ENCODE measurements at places on chromosomes 12 and 14.

DNA sequence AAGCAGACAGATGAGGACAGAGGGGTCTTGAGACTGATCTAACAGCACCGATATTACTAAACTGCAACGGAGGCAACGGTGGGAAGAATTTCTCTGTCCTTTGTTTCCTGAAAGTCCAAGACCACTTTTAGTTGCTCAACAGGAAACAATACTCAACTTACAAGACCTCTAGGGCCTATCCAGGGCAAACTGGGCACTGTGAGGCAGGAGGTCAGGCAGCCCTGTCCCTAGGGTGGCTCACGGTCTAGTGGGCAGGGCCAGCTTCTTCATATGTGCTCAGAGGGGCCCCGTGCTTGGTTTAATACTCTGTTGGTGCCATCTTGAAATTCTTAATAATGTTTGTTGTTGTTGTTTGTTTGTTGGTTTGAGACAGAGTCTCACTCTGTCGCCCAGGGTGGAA lies 14.2 kb downstream of the SSH1 start:
- no peak for DNase-seq

- DNase-seq, result no peak
Measured at GRCh38 chr12:70966046-70966445, 45.5 kb upstream of the PTPRR start.

DNA sequence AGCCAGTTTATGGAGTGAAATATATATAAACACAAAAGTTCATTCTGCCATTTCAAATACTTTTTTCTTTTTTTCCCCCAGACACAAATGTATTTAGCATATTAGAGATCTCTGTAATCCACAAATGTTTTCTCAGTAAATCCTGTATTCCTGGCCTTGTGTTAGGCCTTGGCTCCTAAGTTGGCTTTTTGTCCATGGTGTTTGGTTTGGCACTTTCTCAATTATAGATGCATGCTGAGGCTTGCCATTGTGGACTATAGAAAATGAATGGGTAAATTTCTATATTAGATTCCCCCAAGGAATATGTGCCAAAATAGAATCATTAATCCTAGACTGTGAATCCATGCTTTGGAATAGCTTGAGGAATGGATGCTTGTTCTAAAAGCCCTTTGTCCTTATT lies 17.0 kb downstream of the RIC8B start:
- DNase-seq, result no peak

- DNase-seq, result no peak
Measured at GRCh38 chr14:72913809-72914208, 12.5 kb upstream of the DCAF4 start.

GRCh38 chr12:47686645-47687240 lies 19.1 kb downstream of the RPAP3 start:
- peak; percentile 26 for DNase-seq

GRCh38 chr12:103928682-103929045 lies 1.5 kb upstream of the HSP90B1 start:
- peak; percentile 29 for DNase-seq

GRCh38 chr14:70317969-70318634 lies 41.4 kb downstream of the COX16 start:
- peak; percentile 77 for DNase-seq

- DNase-seq, result no peak
Measured at GRCh38 chr14:51564986-51565604, 86.6 kb upstream of the FRMD6 start.

DNA sequence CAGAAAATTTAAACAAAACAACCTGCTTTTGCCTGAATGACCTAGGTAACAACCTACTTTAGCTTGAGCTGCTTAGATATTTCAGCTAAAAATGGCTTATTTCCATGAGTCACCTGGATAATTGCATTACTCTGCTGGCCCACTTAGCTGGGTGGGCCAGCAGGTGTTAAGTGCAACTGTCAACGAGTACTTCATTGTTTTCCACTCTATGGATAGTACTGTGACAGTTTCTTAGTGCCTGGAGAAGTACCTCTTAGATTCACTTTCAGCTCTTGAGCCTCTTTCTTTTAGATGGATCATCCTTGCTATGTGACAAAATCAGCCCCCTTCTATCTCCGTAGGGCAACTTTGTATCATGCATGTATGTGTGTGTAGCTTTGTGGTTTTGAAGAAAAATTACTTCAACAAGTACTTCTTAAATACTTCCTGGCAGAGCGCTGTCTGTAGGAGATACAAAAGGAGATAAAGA lies 368.2 kb upstream of the ATP2B1 start:
- DNase-seq, result no peak

DNA sequence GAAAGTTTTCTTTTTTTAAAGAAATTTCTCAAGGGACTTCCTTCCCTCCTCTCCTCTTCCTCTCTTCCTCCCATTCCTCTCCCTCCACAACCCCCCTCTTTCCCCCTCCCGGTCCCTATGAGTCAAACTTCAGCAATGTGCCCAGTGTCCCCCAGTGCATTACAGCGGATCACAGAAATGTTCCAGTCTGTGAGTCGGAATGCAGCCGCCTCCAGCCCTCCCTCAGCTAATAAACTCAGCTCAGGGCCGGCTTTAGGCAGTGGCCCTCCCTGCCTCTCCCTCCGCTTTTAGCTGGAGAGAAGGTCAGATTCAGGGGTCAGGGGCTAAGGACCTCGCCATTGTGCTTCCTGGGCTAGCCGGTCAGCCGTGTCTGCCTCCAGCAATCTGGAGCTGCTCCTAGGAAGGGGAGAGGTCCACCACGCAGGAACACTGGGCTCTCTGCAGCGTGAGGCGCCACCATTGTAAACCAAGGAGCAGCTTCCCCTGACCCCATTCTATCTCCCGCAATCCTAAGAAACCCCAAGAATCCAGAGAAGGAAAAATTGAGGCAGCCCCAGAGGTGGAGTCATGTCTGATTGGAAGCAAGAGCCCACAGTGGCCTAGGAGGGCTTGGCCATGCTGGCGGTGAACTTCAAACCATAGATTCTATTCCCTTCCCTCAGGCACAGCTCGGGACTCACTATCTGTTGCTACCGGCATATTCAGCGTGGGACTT lies 1.1 kb upstream of the HDAC7 start:
- DNase-seq, result peak; percentile 90

DNA sequence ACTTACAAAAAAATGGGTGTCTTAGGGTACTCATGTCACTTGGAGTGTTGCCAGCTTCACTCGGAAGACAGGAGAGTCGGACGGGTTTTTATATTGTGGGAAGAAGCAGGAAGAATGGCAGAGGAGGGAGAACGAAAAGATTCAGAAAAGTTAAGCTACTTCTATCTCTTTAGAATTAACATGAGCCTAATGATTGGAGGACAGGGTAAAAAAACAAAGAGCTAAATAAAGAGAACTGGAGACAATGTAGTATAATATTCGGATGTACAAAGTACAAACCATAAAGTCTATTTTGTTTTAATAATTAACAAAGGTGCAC lies 43.9 kb downstream of the EFCAB11 start:
- DNase-seq, result no peak

DNA sequence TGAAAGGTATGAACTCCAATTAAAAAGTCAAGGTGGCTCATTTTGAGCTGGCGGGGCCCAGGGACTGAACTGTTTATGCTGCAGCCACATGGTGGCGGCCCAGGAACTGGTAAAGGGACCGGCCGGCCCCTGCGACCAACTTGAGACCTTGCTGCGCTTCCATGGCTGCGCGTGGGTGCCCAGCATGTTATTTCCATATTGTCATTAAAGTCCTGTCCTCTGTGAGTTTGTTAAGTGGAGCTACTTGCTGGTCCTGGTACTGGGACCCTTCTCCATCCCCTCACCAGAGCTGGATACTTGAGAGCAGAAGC lies 62.3 kb downstream of the BEGAIN start:
- no peak for DNase-seq

GRCh38 chr12:107339487-107339886 lies 246.1 kb upstream of the CRY1 start:
- DNase-seq, result no peak

DNA sequence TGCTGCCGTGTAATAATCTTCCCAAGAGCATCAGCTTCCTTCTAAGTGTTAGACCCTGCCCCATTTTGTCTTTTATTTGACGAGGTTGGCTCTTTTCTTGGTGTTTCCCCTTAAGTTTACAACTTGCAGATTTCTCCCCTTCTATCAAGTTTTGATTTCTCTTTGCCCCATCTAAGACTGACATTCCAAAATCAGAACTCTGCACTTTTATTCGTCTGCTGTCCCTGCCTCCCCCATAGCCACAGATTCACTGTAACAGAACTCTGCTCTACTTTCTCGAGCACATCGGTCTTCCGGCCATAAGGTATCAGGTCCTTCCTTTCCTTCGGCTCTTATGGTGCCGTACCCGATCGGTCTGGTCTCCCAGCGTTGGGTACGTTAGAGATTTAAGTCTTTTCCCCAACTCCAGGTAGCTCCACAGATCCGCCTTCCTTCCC lies 563 bp downstream of the DCP1B start:
- DNase-seq, result peak; percentile 60

- peak; percentile 60 for DNase-seq
Measured at GRCh38 chr14:74955229-74956026, at the start of gene PGF. TSS of gene PGF (minus strand) at chr14:74955597. CDS start at chr14:74955242, 355 bp downstream.

GRCh38 chr12:7162691-7163114 lies 26.8 kb upstream of the PEX5 start:
- DNase-seq, result peak; percentile 90

- no peak for DNase-seq
Measured at GRCh38 chr14:65976761-65977404, 509.3 kb upstream of the CCDC196 start.

GRCh38 chr12:27535318-27535717 lies 11.3 kb downstream of the PPFIBP1 start:
- no peak for DNase-seq

DNA sequence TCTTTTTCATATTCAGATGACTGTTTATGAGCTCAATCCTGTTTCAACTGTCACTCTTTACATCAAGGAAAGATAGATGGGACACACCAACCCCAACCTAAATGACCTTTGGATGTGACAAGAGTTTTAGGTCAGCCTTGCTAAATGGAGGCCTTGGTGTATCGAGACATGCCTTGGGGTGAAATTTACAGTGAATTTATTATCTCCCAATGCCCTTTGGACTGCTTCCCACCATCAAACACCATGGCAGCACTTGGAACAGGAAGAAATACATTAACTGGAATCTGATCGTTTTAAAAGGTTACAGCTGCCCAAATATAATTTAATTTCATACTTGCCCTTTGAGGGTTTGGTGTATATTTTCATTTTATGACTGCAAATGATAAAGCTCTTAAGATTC lies 327.6 kb downstream of the SOX5 start:
- peak; percentile 21 for DNase-seq

- no peak for DNase-seq
Measured at GRCh38 chr12:86772696-86773095, 516.5 kb upstream of the MGAT4C start.

- no peak for DNase-seq
Measured at GRCh38 chr12:123387508-123388176, 3.7 kb downstream of the KMT5A start.

DNA sequence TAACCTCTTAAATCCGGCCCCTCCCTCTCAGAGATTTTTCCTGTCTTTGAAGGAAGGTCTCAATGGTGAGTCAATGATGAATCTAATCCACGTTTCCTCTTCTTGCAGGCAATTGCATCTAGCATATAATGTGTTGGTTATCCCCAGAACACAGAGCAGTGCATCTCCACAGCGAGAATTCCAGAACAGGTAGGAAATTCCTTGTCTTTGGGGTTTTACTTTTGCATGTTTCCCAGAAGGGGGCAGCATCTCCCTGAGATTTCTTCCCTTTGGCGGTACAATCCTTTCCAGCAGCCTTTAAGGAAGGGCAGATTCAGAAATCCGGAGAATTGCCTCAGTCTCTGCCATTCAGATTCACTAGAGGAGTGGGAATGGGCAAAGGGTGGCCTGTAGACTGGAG lies 128.0 kb downstream of the KCNA5 start:
- DNase-seq, result peak; percentile 78

DNA sequence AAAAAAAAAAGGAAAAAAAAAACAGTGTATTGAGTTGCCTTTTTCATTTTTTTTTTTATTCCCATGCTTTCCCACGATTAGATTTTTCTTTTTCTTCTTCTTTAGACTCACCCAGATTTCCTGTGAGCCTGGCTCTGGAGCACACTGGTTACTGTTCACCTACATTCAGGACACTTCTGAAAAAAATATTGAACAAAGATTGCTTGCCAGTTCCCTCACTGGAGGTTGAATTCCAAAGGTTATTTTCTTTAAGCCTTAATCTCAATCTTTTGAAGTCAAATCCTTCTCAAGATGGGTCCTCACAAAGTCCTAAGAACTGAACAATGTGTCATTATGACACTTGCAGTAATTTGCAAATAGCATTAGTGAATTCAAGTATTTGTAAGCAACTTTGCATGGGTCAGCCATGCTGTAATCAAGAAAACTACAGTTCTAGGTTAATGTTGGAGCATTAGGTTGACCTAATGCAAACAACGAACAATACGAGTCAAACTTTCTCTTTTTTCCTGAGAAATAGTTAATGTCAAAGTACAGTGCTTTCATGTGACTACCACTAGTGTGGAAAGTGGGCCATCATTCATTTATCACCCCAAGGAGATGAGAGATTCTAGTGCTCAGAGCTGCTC lies 49.2 kb upstream of the DUSP6 start:
- DNase-seq, result no peak

DNA sequence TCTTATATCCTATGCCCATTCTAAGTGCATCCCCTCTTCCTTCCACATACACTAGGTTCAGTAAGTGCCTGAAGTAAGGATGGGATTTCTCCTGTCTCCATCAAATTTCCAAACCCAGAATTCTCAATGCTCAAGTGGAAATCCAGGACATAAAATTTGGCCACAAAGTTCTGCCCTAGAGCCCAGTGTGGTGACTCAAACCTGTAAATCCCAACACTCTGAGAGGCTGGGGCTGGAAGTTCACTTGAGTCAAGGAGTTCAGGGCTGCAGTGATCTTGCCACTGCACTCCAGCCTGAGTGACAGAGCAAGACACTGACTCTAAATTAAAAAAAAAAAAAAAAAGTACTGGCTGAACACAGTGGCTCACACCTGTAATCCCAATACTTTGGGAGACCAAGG lies 4.5 kb upstream of the ARF3 start:
- no peak for DNase-seq

- DNase-seq, result peak; percentile 47
Measured at GRCh38 chr12:5586201-5586600, 154.3 kb downstream of the NTF3 start.

- no peak for DNase-seq
Measured at GRCh38 chr12:104747955-104748354, 210.1 kb downstream of the SLC41A2 start.

GRCh38 chr12:121113057-121113456 lies 19.6 kb upstream of the P2RX7 start:
- DNase-seq, result no peak

DNA sequence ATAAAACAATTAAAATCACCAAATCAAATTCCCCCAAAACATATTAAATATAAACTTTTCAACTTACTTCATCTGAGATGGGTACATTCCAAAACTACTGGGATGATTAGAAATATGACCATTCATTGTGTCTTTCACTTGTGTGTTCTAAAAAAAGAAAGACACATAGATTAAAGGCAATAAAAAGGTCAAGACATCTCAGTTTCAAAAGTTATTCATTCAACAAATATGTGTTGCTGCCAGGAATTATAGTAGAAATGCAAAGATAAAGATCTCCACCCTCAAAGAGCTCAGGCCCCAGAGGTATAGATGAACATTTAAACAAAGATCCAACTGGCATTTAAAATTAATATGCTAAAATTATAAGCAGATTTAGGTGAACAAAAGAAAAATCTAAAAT lies 106.4 kb downstream of the EPS8 start:
- no peak for DNase-seq
